ENCODE measurements at places on chromosomes 5 and 9. TPM values are rescaled to one million over a fixed set of nuclear protein-coding genes. Genes with fewer than 3 reads are reported as not detected.

DNA sequence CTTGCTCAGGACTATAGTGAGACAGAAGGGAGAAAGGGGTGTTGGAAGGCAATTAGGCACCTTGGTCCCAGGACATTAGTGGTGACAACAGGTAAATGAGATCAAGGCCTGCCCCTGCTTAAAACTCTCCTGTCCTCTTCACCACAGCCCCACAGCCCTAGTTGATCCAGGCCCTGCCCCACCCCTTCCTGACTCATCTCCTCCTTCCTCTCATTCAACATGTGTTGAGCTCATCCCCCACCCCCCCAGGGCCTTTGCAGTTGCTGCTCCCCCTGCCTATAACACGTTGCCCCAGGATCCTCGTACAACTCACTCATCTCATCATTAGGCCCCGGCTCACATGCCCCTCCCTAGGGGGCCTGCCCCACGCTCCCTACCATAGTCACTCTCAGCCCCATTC, 66.8 kb downstream of the TSPAN17 start:
- no peak for DNase-seq

Gene LCN9
- total RNA-seq = not detected

DNA sequence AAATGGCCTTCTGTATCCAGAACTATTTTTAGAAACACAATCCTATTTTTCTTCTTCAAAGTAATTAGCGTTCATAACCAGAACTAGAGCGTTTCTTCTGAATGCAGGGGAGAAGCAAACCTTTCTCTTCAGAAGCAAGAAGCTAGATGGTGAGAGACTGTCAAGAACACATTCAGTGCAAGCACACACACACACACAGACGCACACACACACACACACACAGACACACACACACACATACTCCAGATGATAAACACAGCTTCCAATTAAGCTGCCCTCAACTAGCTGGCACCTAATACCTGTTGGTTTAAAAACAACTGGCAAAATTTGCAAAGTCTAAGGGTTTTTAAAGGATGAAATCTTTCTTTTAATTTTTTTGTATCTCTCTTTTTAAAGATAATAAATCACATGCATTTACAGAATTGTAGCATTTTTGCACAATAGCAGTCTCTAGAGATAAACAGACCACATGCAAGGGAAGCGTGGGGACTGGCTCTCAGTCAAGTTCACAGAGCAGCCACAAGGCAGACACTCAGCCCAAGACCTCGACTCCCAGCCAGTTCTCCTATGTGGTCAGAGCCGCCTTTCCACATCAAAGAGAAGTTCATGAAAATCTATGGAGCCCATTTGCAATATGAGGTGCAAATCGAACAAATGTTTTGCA, 138.5 kb downstream of the TTLL11 start:
- DNase-seq = no peak

Gene FBXO10
- total RNA-seq = 39.4 TPM

Gene ANKRD34B
- not detected for total RNA-seq
